Amniotic epithelial cell (primary cell): ENCODE measurements at places on chromosomes 6 and 20.

- no peak for DNase-seq
Observed at GRCh38 chr6:24734166-24734565, 15.2 kb upstream of the C6orf62 start.

GRCh38 chr20:31815408-31816188, 3.6 kb upstream of the MYLK2 start:
- peak; percentile 36 for DNase-seq

GRCh38 chr6:139882977-139883728, 508.7 kb upstream of the CITED2 start:
- DNase-seq, result peak; percentile 45

DNA sequence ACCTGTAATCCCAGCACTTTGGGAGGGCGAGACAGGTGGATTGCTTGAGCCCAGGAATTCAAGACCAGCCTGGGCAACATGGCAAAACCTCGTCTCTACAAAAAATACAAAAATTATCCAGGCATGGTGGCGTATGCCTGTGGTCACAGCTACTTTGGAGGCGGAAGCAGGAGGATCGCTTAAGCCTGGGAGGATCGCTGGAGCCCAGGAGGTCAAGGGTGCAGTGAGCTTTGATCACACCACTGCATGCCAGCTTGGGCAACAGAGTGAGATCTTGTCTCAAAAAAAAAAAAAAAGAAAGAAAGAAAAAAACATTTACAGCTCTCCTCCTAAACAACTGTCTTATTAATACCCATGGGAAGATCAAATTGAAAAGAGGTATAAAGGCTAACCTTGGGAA, 8.8 kb upstream of the MYMX start:
- DNase-seq, result no peak

DNA sequence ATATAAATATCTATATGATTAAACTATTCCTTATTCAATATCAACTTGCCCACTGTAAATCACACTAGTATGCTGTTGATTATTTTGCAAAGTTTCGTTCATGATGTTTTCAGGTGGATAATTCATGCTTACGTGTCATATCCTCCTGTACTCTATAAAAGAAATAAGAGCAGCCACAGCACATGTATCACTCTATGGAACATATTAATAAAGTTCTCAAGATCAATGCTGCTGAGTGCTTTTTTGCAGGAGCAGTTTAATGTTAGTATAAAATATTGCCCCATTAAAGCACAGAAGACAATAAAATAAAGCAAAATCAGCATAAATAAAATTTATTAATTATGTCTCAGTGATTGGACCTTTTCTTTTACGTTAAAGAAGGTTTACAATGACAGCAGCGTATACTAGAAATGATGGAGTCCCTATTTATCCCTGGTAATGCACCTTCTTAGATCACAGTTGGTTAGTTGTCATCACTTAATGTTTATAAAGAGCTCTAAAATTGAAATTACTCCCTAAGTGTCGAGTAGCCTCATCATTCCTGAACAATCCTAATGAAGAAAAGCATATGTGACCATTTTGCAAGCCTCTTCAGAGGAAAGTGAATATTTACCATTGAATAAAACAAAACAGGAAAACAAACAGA, 517.7 kb downstream of the EYS start:
- DNase-seq, result no peak

DNA sequence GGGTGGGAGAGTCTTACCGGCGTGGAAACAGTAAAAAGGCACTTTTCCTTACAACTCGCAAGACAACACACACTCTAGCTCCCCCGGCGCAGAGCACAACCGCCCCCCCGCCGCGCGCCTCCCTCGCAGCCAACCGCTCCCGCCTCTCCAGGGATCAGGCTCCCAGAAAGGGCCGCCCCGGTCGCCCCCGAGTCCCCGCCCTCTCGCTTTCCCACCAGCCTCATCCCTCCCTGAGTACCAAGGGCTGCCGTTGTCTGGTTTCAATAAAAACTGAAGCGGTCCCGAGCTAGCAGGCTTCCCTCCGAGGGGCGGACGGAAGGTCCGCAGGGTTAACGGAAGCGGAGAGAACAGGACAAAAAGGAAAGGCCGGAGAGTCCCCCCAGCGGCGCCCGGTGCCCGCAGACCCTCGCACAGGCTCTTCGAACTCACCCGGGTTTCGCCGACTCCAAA, 804 bp downstream of the ELOVL5 start:
- DNase-seq, result peak; percentile 50

- peak; percentile 81 for DNase-seq
Observed at GRCh38 chr6:46184114-46184513, 13.3 kb upstream of the ENPP5 start.
